RPMI7951 (cell line): ENCODE measurements at places on chromosomes 5 and 9. TPM values are rescaled to one million over a fixed set of nuclear protein-coding genes. Genes with fewer than 3 reads are reported as not detected.

Gene RNF180
- total RNA-seq, result under 0.01 and 0.10 TPM in 2 replicates

Gene CA9
- total RNA-seq, result 73.8 and 82.4 TPM in 2 replicates

Gene CEL
- 0.12 TPM in 1 of 2 replicates, not detected in the other for total RNA-seq

Gene NR6A1
- 0.29 and 1.4 TPM in 2 replicates for total RNA-seq

Gene CAMK2A
- total RNA-seq, result 0.60 and 1.1 TPM in 2 replicates

Gene CBY3
- not detected in 2 replicates for total RNA-seq

Gene LRRC19
- total RNA-seq, result not detected in 2 replicates

Gene TSSK1B
- not detected in 2 replicates for total RNA-seq

Gene REEP5
- total RNA-seq, result 37.3 and 39.0 TPM in 2 replicates

Gene EGFLAM
- total RNA-seq, result 0.12 and 1.3 TPM in 2 replicates

Gene SPATA6L
- 0.12 TPM in 1 of 2 replicates, not detected in the other for total RNA-seq

Gene OSTF1
- total RNA-seq, result 43.9 and 49.1 TPM in 2 replicates

Gene SOHLH1
- not detected in 2 replicates for total RNA-seq

Gene ZDHHC12
- 68.1 and 69.2 TPM in 2 replicates for total RNA-seq

Gene NFIB
- 6.4 and 9.1 TPM in 2 replicates for total RNA-seq

Gene ENTPD8
- not detected in 2 replicates for total RNA-seq

Gene DOLK
- total RNA-seq, result 16.1 and 16.2 TPM in 2 replicates

Gene NTRK2
- total RNA-seq, result under 0.01 and 0.20 TPM in 2 replicates
